Activated CD4-positive, alpha-beta T cell treated with anti-CD3 and anti-CD28 coated beads, Interleukin-2, amount 50 U/mL, for 24 hours (primary cell): ENCODE measurements at places on chromosomes 6 and 20.

GRCh38 chr6:9409126-9409525 is 973.8 kb upstream of the SLC35B3 start:
- no peak for DNase-seq

DNA sequence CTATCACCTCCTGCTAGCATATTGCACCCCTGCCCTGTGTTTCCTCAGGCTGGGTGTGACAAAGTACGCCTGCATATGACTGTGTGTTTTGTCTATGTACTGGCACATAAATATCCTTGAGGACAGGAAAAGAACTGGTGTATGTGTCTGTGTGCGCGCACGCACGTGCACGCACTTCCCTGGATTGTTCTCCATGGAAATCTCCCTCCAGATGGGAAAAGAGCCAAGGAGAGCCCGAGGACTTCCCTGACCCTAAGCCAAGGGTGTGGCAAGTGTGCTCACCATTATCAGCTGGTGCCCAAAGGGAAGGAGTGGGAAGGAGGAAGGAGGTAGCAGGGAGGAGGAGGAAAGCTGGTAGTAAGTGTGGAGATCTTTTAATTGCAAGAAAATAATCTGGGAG is 117.6 kb downstream of the HIVEP2 start:
- no peak for DNase-seq

DNA sequence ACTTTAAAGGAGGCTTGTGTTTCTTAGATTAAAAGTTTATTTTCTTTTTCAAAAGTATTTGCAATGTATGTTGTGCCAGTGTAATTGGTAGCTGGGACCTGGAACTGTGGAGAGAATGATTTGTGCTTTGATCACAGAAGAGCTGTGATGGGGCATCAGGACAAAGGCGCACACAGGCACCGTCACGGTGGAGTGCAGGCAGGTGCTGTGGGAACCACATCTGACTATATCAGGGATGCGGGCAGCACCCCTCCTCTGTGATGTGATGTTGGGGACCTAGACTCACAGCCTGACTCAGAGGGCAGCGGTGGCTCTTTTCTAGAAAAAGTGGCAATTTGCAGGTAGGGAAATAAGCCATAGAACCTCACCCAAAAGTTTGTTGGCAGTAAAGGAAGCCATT is 34.5 kb downstream of the SYTL3 start:
- DNase-seq = no peak

GRCh38 chr6:69379518-69379917 is 417.3 kb downstream of the LMBRD1 start:
- no peak for DNase-seq

GRCh38 chr6:36692220-36692619 is 5.4 kb upstream of the RAB44 start:
- DNase-seq = no peak
